ELF-1 (cell line): ENCODE measurements at places on chromosomes 5 and 9.

- DNase-seq, result peak; percentile 59
Measured at GRCh38 chr9:126490871-126491567, 122.7 kb upstream of the LMX1B start.

DNA sequence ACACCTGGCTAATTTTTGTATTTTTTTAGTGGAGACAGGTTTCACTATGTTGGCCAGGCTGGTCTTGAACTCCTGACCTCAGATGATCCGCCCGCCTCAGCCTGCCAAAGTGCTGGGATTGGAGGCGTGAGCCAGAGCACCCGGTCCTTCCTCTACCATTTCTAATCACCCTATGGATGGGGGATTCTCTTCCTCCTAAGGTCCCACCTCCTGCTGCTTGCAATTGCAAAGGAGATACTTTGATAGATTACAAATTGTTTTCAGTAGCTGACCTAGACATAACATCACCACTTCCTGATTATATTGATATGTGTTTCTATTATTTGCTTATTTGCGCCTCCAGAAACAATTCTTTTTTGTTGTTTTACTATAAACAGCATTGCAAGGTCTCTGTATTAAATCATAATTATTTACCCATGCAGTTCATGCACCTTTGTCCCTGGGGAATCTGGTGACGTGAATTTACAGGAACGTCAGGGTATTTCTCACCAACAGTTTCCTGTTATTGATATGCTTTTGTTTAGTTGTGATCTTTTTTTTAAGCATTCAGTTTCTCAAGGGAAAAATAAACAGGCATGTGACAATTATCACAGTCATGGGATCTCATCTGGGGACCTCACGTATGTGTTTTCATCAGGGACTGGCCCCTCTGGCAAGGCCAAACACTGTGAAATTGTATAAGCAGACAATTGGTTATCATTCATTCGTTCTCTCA lies 43.2 kb downstream of the ESM1 start:
- DNase-seq, result no peak

- DNase-seq, result no peak
Measured at GRCh38 chr9:71646131-71646530, 122.2 kb downstream of the CEMIP2 start.

- no peak for DNase-seq
Measured at GRCh38 chr5:68918306-68918705, 175.5 kb upstream of the SLC30A5 start.

- no peak for DNase-seq
Measured at GRCh38 chr5:79120221-79120620, 8.6 kb downstream of the BHMT start.

- peak; percentile 78 for DNase-seq
Measured at GRCh38 chr9:121298689-121299466, 30.9 kb downstream of the GSN start.

DNA sequence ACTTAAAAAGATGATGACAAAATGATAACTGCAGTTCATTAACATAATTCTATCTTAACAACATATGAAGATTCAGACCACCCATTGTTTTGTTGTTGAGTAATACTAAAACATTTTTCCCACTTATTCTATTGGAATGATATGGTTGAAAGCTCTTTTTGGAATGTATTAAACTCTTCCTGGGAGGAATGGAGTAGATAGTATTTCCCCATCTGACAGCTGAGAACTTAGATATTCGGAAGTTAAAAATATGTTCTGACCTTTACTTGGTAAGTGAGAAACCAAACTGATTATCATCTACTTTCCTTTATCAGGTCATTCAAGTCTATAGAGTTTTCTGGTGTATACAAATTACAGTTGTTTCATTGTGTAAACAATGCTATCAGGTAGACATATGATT lies 452.9 kb downstream of the CSNK1G3 start:
- no peak for DNase-seq

DNA sequence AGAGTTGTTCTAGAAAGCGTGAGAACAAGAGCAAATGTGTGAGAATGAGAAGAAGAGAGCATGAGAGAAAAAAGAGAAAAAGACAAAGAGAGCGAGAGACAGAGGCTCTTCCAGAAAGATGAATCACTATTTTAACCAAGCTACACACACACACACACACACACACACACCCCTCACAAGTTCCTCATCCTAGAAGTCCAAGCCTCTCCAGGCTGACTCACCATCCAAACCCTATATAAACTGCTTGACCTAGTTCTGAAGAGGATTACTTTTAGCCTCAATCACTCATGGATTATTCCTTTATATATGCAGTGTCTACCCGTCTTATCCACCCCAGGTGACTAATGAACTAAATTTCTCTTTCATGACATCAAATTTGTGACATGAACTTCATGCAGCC lies 37.6 kb downstream of the C9orf57 start:
- DNase-seq, result no peak

- no peak for DNase-seq
Measured at GRCh38 chr5:39588179-39588578, 163.4 kb upstream of the DAB2 start.

- DNase-seq, result no peak
Measured at GRCh38 chr5:87729781-87730180, 317.1 kb upstream of the CCNH start.

DNA sequence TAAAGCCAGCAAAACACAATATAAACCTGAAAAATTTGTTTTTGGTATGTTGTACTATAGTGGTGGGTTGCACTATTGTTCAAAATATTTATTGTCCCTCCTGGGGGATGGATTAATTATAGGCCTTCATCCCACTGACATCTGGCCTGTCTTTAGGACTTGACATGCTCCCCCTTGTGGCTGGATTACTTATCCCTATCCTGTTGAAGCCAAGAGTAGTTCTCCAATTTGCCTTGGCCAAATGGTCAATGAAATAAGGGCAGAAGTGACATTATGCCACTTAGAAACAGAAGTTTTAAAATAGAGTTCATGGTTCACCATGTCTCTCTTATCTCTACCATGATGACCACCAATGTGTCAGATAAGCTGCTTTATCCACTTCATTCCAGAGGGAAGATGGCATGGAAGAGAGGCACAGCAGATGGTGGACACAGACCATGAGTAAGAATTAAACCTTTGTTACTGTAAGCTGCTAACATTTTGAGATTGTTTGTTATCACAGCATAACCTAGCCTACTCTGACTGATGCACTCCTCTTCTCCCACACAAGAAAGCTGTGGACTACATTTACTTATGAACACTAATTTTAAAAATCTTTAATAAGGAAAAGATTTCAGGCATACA lies 29.2 kb upstream of the ARHGEF28 start:
- DNase-seq, result peak; percentile 11

DNA sequence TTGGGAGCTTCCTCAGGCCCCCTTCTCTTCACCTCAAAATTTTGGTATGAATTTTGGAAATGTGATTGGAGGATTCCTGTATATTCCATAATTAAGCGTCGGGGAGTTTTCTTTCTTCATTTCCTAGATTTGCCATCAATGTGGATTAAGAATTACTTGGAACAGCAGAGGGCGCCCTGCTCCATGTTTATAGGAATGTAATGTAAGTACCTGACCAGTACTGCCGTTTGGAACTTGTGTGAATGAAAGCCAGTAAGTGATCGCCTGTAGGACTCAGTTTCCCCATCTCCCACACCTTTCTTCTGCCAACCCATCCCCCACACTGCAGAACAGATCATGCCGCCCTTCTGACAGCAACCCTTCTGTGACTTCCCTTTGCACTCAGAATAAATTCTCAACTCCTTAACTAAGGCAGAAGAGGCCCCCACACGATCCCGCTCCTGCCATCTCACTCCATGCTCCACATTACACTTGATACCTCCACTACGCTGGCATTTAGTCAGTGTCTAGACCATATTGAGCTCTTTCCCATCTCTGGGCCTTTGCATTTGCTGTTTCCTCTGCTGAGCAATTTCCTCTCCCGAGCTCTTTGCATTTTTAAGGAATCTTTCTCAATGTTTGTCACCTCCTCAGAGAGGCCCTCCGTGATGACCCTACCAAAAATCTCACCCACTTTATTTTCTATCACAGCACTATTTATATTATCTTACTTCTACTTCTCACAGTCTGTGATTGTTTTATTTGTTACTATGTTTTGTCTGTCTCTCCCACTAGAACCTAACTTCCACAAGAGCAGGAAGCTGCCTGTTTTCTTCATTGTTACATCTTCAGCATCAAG lies 79.5 kb upstream of the HTR4 start:
- peak; percentile 35 for DNase-seq

DNA sequence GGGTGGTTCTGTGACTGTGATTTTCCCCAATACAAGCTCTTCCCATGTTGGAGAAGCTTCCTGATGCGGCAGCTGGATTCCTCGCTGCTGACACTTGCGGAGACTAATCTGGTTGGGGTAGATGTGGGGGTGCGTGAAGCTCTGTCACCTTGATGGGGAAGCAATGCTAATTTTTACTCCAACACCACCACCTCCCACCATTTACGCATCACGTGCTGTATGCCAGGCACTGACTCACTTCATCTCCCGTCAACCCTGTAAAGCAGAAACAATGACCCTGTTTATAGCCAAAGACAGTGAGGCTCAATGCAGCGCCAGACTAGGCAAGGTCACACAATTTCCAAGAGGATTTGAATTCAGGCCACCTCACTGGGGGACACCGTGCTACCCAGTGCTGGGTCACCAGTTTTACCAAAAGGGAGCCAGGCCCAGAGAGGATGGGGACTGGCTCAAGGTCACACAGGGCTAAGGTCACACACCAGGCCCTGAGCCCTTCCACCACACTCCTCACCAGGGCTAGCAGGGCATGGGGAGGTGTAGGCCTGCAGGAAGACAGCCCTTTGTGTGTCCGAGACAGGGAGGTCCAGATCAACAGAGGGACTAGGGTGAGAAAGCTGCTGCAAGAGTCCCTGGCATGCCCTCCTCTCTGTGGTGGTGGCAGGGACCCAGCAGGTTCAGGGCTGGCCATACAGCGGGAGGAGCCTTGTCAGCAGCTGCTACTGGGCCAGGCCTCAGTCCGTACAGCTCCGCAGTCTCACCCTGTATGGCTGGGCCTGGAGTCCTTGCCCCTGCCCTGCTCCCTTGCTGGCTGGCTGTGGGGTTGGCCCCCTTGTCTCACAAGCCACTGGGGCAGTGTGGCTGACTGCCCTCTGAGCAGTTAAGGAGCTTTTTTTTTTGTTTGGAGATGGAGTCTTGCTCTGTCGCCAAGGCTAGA lies 3.3 kb downstream of the STKLD1 start:
- DNase-seq, result no peak

DNA sequence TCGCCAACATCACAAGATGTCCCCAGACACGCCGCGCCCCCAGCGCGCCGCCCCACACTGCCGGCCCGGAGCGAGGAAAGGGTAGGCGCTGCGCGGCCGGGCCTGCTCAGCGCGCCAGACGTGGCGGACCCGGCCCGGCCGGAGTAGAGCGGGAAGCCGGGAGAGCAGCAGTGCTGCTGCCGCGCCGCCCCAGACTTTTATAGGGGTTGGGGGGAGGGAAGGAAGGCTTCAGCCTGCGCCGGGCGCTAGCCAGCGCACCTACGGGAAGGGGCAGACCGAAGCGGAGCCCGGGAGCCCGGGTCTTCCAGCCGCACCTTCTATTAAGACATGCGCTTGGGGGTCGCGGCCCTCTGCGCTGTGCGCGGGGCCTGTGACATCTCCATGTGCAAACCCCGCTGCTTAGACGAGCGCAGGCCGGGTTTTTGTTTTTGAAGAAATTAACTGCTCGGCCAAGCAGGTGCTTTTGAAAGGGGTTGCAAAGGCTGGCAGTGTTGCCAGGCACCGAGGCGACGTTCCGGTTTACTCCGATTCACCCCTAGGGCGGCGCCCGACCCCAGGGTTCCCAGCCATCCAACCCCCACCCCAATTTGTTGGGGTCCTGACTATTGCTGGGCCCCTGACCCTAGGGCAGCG lies 353 bp upstream of the PAX5 start:
- peak; percentile 64 for DNase-seq

GRCh38 chr9:117205806-117206205 lies 209.1 kb downstream of the ASTN2 start:
- no peak for DNase-seq

- DNase-seq, result no peak
Measured at GRCh38 chr5:108379722-108380530, 2.0 kb downstream of the FBXL17 start.

DNA sequence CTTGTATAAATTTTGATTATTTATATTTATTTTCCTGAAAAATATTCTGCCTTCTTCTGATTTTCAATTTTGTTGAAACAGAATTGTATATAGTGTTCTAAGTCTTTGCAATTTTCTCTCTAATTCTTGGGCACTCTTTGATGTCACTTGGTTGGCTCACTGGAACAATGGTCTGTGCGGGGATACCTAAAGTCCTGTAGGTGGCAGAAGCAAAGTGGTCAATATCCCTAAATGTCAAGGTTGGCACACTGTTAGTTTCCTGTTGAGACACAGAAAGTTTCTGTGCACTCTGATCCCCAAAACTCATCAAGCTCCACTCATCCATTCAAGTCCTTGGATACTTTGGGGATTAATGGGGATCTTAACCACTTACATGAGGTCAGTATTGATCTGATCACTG lies 480.8 kb upstream of the CCNG1 start:
- no peak for DNase-seq

- peak; percentile 94 for DNase-seq
Measured at GRCh38 chr9:133874060-133874657, 118.0 kb downstream of the VAV2 start.

- DNase-seq, result no peak
Measured at GRCh38 chr5:130096483-130096882, 192.2 kb downstream of the CHSY3 start.

DNA sequence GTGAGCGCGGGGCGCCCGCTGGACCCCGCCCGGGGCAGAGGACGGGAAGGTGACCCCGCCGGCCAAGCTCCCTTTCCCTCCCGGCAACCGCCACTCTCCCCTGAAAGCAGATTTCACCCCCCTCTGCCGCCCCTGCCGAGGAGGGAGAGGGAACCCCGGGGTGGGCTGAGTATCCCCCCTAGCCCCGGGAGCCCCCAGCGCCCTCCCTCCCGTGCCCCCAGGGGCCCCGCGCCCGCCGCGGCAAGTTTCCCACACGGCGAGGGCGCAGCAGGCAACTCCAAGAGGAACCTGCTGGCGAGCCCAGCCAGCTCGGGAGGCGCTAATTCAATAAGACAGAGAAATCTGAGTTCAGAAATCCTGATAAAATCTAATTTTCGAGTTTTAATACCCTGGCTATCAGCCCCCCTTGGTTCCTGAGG lies 1.6 kb downstream of the NTNG2 start:
- no peak for DNase-seq

DNA sequence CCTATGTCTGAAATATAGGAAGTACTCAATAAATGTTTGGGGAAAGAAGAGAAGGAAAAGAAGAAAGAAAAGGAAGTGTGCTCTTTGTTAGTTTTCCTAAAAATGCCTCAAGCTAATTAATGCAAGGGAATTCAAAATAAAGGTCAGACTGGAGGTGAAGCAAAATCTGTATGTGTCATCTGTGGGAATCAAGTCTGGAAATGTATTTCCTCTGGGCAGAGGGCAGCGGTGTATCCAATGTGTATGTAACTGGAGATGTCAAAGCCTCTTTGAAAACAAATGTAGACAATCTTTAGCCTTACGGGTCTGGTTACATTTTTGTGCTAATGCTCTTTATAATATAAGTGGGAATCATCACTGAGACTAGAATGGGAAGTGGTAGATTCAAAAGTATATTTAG lies 471.4 kb downstream of the MAN2A1 start:
- DNase-seq, result no peak
